ENCODE measurements at places on chromosomes 11 and 22.

DNA sequence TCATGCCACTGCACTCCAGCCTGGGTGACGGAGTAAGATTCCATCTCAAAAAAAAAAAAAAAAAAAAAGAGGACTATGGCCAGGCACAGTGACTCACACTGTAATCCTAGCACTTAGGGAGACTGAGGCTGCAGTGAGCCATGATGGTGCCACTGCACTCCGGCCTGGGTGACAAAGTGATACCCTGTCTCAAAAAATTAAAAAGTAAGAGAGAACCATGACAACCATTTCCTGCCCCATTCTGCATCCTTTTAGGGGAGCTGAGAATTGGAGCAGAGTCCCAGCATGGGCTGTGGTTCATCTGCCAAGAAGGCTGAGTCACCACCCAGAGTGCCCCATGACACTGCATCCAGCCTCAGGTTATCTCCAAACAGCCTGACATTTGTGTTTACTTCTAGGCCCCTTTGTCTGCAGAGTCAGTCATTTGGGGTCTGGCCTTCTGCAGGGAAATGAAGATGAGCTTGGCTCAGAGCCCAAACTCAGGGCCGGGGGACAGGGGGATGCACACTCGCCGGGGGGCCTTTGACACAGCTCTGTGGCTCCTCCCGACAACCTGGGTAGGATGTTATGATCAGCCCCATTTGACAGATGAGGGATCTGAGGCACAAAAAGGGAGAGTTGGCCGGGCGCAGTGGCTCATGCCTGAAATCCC, 4.7 kb downstream of the CSDC2 start:
- DNase-seq = no peak

DNA sequence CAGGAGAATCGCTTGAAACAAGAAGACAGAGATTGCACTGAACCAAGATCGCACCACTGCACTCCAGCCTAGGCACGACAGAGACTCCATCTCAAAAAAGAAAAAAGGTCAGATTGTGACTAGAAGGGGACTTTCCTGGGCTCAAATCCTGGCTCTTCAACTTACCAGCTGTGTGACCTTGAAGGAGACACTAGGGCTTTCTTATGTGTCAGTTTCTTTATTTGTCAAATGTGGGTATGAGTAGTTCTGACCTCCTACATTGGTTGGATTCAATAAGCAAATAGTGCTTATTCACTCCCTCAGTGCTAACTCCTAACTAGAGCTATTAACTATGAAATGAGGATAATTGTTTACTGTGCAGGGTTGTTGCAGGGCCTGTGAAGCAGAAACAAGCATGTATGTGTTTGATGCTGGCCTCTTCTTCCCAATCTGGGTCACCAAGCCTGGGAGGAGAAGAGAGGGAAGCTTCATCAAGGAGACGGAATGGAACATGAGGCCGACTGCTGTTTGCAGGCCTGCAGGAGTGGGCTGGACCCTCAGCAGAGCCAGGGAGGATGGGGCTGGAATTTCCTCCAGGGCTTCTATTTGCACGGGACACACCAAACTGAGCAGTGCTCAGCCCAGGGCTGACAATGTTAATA, 22.5 kb downstream of the RHOD start:
- DNase-seq = no peak

DNA sequence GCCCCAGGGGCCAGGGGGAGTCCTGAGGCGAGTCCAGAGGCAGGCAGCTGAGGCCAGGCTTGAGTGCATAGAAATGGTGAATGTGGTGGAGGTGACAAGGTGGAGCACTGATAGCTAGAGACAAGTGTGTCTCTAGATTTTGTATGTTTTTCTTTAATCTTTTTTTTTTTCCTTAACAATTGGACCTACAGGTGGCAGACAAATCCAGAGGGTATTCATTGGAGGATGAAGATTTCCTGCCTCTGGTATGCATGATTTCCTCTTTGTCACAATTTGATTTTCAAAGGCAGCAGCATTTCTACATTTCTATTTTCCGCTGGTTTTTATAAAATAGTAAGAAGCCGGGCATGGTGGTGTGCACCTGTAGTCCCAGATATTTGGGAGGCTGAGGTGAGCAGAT, 47.7 kb upstream of the DKK3 start:
- DNase-seq = no peak

GRCh38 chr11:110077831-110078325, 15.3 kb upstream of the ZC3H12C start:
- DNase-seq = no peak

DNA sequence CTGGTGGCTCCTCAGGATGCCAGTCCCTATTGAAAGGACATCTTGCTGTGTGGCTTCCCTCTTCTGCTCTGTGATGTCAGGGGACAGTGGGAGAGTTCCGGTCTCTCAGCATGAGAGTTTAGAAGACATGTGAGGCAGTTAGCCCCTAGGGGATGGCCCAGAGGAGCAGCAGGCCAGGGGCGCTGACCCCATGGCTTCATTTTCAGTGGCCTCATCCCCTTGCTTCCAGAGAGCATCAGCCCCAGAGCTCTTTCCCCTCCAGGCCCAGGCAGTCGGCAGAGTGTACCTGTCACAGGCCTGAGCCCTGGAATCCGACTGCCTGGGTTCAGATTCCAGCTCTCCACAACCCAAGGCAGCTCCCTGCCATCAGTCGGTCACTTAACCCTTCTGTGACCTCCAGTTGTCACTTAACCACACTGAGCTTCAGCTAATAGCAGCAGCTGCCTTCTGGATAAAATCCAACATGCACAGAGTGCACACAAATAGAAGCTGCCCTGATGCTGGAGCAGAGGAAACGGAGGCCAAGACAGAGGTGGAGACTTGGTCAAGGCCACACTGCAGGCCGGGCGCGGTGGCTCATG, 14.1 kb upstream of the LRRC10B start:
- DNase-seq = no peak

DNA sequence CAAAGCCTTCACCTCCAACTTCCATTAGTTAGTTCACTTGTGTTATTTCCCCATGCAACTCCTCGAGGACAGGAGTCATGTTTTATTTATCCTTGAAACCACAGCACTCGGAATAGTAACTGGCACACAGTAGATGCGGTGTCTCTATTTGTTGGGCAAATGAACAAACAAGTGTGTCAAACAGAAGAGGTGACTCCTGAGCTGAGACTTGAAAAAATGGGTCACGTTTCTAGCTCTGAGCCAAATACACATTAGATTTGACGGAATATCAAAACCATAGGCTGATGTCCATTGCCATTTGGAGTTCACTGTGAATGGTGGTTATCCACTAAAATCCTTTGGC, 68.9 kb downstream of the C11orf91 start:
- DNase-seq = no peak

GRCh38 chr11:813456-814096, 3.8 kb downstream of the RPLP2 start:
- DNase-seq = no peak

GRCh38 chr22:29784451-29785361, 17.5 kb downstream of the UQCR10 start:
- DNase-seq = no peak

DNA sequence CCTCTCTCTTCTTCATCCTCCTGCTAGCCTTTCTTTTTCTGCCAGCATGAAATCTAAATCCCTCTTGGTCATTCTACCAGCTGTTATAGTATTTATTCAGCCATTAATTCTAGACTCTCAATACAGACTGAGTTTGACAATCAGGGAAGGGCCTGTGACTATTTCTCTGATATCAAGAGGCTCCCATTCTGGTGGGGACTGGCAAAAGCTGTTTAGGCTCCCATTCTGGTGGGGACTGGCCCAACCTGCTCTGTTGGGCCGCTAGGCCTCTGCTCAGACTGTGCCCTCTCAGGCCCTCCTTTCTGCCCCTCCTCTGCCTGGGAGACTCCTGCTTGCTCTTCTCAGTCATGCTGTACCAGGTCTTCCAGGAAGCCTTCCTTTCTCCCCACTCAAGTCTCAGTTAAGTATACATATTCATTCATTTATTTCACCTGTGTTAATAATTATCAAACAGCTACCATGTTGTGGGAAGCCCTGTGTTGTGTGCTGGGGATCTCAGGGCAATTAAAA, 323.7 kb upstream of the NARS2 start:
- no peak for DNase-seq

DNA sequence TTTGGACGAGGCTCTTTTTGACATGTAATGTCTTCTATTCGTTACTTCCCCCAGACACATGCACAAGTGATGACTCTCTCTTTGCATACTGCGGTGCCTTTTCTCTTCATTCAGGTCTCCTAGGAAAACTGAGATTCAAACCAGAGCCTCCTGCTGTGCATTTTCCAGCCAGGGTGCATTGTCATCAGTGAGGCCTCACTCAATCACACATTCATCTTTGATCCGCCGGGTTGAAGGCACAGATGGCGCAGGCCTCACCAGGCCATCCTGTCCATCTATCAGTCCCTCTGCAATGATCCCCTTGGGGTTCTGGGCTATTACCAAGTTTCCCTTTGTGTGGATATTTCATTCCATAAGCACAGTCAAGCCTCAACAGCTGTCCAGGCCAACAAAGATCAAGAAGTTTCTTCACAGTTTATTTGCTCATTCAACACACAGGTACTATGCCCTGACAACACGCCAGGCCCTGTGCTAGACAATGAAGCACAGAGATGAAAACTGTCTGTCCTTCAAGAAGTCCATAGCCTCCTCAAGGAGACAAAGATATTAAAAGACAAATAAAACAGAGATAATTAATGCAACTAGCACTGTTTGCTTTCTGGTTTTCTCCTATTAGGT, 107.8 kb downstream of the LARGE1 start:
- no peak for DNase-seq

- DNase-seq = no peak
Measured at GRCh38 chr11:74141241-74141695, 29.5 kb downstream of the C2CD3 start.

DNA sequence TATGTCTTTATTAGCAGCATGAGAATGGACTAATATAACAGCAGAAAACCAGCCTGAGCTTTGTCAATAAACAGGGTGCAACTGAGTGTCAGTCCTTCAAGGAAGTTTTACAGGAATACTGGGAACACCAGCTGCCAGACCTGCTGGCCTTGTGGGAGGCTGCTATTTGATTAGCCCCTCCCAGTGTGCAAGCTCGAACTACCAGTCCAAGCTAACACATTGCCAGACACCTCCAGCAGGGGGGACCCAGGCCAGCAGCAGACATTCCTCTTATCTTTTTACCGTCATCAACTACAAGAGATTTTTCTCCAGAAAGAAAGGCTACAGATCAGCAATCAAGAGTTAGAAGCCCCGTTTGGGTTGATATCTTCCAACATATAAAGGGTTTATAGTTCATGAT, 942.8 kb upstream of the TENM4 start:
- DNase-seq = no peak

DNA sequence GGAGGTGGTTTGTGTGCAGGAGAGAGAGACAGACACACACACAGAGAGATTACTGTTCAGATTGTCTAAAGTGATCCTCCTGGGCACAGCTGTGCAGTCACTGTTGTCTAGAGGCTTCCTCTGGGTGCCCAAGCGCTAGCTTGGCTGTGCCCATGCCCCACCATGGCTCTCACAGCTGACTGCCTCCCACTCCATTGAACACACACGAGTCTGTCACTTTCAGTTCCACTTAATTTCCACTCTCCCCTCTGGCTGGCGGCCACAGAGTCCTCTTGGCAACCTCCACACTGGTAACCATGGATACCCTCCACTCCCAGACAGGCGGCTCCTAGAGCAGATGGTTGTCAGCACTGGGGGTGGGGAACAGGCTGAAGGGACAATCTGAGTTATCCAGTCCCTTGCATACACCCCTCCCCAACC, 29.1 kb downstream of the MAP6 start:
- no peak for DNase-seq

- no peak for DNase-seq
Measured at GRCh38 chr22:50464451-50464850, 10.4 kb downstream of the SBF1 start.

DNA sequence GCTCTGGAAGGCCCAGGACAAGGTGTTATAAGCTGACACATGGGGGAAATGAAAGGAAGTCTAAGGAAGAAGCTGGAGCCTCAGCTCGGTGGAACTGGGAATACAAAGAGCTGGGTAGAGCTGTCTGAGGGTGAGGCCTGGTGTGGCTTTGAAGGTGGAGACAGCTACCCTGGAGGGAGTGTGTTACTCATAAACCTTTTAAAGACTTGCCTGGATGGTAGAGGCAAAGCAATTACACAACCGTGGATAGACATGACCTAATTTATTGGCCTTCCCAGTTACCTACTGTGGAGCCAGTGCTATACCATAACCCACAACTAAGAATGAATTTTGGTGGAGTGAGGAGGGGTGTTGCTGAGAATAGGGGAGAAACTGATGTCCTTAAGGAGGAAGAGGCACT, 22.6 kb downstream of the EXPH5 start:
- DNase-seq = no peak

GRCh38 chr11:9601037-9601875, 27.8 kb downstream of the WEE1 start:
- DNase-seq = no peak

- no peak for DNase-seq
Measured at GRCh38 chr11:68160100-68160695, 39.0 kb upstream of the CHKA start.

DNA sequence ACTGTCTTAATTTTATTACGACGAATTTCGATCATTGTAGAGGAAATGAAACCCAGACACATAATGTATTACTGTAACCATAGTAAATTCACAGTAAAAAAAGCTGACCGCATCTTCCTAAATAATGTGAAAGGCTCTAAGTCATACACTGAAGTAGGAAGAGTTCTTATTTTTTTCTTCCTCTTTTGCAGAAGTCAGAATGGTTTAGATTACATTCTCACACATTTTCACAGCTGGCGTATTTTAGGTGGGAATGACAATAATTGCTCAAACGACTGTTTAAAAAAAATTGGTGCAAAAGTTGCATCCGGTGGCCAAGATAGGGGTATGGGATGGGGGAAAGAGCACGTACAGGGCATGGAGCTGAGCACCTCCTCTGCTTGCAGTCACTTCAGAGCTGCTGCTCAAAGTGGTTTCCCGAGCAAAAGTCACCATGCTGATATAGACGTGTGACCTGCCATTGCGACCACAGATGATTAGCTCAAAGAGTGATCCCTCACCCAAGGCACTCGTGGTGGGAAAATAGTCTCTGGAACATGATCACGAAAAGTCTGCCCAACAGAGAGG, 35.3 kb downstream of the MMP13 start:
- DNase-seq = no peak

- no peak for DNase-seq
Measured at GRCh38 chr11:36492724-36493304, 17.3 kb downstream of the TRAF6 start.

DNA sequence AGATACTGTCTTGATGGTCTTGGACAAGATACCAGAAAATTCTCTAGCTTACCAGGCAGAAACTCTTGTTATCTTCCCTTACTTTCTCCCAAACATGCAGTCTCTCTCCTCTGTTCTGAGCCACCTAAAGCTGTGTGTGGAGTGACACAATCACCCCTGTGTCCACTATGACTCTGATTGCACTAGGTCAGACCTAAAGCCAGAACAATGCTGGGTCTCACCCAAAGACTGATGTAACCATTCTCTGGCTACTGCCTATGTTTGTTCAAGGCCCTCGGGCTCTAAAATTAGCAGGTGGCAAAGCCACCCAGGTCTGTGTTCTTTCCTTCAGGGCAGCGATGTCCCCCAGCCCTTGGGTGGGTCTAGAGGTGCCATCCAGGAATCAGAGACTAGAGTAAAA, 200.5 kb downstream of the KCNA4 start:
- DNase-seq = no peak

Measured in effector CD8-positive, alpha-beta T cell (primary cell).